ENCODE measurements at places on chromosomes 7 and 10.
A peak's percentile ranks its signal among the peaks of the same experiment; 100 is the strongest.

DNA sequence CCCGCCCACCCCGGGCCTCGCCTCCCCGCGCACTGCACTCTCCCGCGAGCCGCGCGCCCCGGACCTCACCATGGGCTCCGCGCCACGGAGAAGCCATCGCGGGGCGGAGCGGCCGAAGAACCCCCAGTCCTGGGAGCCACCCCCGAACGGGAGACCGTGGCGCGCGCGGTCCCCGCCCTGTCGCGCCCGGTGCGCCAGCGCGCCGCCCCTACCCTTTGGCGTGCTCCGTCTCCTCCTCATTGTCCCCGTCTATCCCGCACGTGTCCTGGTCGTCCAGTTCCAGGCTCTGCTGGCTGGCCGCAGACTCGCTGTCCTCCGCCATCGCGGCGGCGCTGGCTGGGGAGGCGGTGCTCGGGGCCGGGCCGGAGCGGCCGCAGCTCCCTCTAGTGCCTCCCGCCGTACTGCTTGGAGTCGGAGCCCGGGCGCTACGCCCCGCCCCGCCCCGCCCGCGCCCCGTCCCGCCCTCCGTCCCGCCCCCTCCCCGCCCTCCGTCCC is at the start of gene NMT2:
NMT2 (minus strand) TSS at position 403 of the 495 bp plus-strand sequence; CDS start at position 322, 81 bp downstream.
- no peak for DNase-seq

- DNase-seq = no peak
These were observed 22.7 kb downstream of the CHST15 start for GRCh38 chr10:124070666-124071065.

- no peak for DNase-seq
These were observed 97.5 kb downstream of the ZNF365 start for GRCh38 chr10:62471711-62472110.

DNA sequence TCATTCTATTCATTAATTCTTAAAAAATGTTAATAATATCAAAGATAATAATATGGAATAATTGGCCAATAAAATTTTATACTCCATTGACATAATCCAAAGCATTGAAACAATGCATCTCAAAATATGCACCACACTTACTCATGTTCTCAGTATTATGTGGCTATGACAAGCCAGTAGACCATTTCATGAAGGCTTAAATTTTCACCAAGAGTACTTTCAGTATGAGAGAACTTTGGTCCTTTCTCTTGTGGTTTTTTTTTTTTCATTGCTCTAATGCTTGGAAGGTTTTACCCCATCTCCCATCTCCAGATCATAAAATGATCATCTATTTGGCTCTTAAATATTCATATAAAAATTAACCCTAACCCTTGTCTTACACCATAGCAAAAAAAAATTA is 45.5 kb upstream of the TMEM140 start:
- DNase-seq = no peak

- peak; percentile 4 for DNase-seq
These were observed 589.3 kb downstream of the DNAJB6 start for GRCh38 chr7:157926107-157926506.

DNA sequence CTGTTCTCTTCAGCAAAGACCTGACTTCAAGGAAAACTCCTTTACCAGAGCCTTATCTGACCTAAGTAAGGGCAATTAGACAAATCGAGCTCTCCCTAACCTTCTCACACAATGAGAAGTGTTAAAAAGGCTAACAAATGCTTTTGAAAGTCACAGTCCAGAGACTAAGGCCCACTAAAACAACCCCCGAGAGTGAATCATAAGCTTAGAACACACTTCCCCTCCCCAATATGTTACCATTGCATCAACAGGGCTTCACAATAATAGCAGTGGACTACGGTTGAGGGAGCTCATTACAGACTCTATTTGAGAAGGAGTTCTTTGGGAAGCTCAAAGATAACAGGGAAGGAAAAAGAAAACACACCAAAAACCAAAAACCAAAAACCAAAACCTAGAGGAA is 28.6 kb upstream of the ZEB1 start:
- DNase-seq = no peak

DNA sequence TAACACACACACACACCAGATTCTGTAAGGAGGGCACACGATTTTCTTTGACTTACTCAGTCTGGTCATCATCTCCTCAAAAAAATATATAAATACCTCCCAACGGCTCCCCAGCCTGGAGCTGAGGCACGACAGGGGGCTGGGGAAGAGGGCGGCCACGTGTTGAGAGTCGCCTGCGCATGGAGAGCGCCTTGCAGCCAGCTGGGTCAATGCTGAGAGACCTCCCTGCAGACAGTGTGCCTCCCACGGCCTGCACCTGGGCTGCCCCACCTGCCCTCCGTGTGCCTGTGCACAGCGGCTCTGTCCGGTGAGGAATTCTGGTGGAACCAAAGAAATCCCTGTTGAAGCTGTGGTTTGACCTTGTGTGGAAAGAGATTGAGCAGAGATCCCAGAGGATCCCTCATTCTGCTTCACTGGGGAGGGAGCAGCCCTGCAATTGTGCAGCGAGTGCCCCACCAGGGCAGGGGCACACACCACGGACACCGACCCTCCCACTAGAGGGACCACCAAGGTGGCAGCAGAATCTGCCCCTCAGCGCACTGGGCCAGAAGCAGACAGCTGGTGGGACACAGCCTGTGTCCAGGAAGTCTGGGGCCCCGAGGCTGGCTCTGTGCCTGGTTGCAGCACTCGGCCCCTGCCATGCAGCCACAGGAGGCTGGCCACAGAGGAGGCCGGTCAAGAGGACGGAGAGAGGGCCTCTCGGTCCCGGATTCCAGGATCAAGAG is 150.5 kb upstream of the PPP2R2D start:
- no peak for DNase-seq

GRCh38 chr7:46811529-46811928 is 770.4 kb downstream of the TNS3 start:
- no peak for DNase-seq

DNA sequence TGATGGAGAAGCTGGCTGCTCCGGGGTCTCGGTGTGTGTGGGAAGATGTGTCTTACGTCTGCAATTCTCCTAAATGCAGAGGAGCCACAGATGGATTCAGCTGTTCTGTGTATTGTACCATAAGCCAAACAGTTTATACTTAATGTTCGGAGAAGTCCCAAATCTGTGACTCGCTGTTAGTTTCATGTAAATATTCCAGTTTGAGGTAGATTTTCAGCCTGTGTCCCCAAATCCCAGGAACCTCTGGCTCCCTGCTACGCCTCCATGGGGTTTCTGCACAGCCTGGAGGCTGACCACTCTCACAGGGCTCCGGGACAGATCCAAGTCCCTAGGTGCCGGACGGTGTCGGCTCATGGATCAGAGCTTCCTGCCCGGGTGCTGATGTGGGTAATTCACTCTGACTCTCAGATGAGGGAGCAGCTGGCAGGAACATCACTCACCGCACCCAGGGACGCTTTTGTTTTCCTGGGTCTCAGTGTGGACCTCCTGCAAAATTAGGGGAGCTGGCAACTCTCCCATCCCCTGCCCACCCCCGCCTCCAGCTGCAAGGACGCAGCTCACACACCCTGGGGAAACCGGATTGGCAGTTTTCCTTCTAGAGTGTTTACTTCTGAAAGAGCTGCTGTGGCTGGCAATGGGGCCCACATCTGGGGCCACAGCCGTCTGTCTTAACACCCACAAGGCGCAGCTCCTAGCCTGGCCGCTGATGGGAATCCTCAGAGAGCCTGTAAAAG is 421.1 kb upstream of the FOXK1 start:
- DNase-seq = no peak

DNA sequence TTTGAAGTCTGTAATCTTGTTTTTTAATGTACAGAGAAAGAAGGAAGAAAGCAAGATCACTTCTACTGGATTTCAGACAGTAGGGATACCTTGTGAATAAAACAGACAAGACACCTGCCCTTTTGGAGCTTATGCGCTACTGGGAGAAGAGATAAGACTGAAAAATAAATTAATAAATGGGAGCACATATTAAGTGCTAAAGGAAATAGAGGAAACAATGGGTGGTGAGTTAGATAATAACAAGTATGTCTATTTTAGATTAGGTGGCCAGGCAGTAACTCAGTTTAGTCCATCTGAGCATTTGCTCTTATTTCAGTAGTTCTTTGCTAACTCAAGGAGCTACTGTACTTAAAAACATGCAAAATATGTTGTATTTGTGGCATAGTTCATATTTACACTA is 15.9 kb downstream of the MIOS start:
- DNase-seq = no peak

- DNase-seq = no peak
These were observed 12.6 kb downstream of the SYPL1 start for GRCh38 chr7:106099539-106099938.

DNA sequence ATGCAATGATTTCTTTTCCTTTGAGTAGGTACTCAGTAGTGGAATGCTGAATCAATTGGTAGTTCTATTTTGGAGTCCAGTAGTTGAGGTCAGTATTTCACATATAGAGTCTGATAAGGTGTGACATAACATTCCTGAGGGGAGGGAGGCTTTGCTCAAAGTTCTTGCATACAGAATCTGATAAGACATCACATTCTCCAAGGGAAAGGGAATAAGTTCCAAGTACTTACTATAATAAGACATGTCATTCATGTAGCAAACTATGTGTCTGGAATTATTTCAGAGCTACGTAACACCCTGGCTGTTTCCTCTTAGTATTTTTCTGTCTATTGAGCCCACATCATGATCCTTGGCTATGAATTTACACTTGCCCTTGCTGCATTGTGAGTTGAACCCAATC is 74.3 kb upstream of the POM121L12 start:
- no peak for DNase-seq

- DNase-seq = no peak
These were observed 55.9 kb downstream of the MYO3A start for GRCh38 chr10:25989951-25990350.

- DNase-seq = no peak
These were observed 429.4 kb upstream of the AKR1E2 start for GRCh38 chr10:4396401-4397283.

GRCh38 chr7:17660116-17660515 is 280.2 kb downstream of the SNX13 start:
- no peak for DNase-seq

DNA sequence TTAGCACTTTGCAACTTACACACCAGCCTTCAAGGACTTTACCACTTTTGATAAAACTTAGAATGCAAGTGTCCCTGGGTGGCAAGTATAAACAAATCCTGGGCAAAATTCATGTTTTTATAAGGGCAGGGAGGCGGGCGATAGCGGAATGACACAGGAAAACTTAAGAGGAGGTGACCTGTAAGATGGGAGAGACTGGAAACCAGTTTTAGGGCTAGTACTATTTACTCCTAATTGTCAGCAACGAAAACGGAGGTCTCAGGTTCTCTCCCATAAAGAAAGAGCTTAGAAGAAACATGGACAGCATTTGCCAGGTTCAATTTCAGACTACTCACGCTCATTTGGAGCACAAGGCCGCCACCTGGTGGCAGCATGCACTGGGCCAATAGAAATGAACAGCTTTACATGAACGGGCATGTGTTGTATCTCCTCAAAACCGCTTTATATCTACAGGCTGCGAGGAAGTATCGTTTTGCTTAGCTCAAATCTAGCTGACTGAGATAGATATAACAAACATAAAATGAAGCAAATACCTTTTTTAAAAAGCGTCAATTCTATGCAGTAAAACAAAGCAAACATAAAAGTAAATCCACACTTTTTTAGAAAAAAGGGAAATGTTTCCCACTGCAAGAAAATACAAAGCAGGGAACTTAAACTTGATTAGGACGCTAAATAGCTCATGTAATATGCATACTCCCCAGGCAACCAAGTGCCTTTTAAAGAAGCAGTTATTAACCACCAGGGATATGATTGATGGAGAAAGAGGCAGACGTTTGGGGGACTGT is 37.6 kb upstream of the SVOPL start:
- DNase-seq = peak; percentile 88

- DNase-seq = no peak
These were observed 62.9 kb downstream of the CELF2 start for GRCh38 chr10:11080564-11080984.

GRCh38 chr10:44986670-44987069 is 8.1 kb upstream of the DEPP1 start:
- DNase-seq = no peak

- DNase-seq = no peak
These were observed 191.3 kb upstream of the AGK start for GRCh38 chr7:141359740-141360415.

DNA sequence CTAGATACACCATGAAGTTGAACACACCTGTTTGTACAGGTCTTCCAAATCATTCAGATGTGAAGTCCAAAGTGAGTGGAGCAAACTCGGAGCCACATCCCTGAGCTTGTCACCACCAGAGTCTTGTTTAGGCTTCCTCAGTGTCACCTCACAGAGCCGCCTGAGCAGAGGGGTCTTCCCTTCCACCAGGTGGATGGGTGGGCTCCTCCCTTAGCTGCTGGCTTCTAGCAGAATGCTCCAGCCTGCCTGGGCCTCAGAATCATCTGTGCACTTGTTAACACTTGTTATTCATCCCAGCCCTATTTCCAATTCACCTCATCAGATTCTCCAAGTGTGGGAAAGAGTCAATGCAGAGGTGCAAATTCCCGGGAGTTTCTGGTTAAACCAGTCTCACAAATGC is 32.5 kb downstream of the C10orf71 start:
- no peak for DNase-seq

GRCh38 chr10:34689053-34689452 is 126.0 kb downstream of the PARD3 start:
- no peak for DNase-seq

- DNase-seq = no peak
These were observed 157.6 kb downstream of the CUX1 start for GRCh38 chr7:101975046-101975445.

DNA sequence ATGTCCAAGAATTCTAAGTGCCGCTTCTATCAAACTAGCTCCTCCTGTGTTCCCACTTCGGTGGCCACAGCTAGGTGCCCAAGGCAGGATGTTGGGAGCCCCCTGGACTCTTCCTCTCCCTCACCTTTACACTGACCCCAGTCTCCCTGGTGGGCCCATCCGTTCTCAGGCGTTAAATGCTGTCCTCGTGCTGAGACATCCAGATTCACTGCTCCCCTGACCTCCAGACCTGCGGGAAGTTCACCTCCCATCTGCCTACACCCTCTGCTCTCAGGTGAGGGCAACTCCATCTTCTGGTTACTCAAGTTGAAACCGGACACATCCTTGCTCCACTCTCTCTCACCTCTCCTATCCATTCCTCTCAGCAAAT is 114.3 kb downstream of the ARHGAP22 start:
- DNase-seq = no peak

- DNase-seq = no peak
These were observed 83.8 kb downstream of the FAM204A start for GRCh38 chr10:118258285-118258684.

GRCh38 chr10:85152496-85152895 is 824.1 kb downstream of the CCSER2 start:
- no peak for DNase-seq

Data from activated CD8-positive, alpha-beta memory T cell treated with anti-CD3 and anti-CD28 coated beads, Interleukin-2, amount 50 U/mL, for 4 hours (primary cell).